ENCODE measurements at places on chromosomes 7 and 10. TPM values are rescaled to one million over a fixed set of nuclear protein-coding genes. Genes with fewer than 3 reads are reported as not detected.

DNA sequence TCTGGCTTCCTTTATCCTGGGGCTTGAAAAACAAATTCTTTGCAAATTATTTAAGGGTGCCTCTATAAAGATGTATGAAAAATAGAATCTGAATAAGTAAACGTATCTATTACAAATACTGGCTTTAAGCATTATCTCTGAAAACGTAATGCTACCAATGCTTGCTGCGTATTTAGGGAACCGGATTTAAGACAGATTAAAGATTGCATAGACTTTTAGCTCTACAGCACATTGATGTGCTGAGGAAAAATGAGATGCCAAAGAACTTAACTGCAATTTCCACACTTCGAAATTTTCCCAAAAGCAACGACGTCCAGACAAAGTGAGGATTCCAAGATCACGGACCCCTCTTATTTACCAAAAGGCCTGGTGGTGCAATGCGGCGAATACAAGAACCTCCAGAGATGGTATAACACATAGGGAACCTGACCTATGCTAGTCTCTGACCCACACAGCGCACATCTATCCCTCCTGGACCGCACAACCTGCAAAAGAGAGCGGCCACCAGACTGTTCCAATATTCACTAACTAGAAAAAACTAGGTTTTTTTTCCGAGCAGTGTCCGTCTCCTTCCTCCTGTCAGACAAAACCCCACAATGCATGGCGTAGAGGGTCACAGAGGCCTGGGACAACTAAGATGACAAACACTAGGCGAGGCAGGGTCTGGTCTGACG, 34.3 kb upstream of the PHF14 start:
- no peaks in the 10 kb centered on the region for H3K36me3 ChIP-seq
- peak overlapping the region; percentile 88 for H3K27ac ChIP-seq
- peak overlapping the region; percentile 77 for H3K4me3 ChIP-seq
- H3K4me1 ChIP-seq: peaks cover 45% of the 10 kb centered on the region
- DNase-seq: no peak

- no peaks in the 10 kb centered on the region for H3K27me3 ChIP-seq
- no peak for DNase-seq
- H3K36me3 ChIP-seq: no peaks in the 10 kb centered on the region
- H3K4me3 ChIP-seq: peak overlapping the region; percentile 12
Measured at GRCh38 chr10:91389636-91390512, 20.3 kb upstream of the HECTD2 start.

The ATG9B gene
- total RNA-seq: not detected

The OR6V1 gene
- total RNA-seq: not detected
